Retina (tissue), 1 donor: ENCODE measurements at places on chromosomes 16 and 17.

GRCh38 chr16:55021595-55022475 lies 91.2 kb downstream of the IRX5 start:
- DNase-seq: no peak

DNA sequence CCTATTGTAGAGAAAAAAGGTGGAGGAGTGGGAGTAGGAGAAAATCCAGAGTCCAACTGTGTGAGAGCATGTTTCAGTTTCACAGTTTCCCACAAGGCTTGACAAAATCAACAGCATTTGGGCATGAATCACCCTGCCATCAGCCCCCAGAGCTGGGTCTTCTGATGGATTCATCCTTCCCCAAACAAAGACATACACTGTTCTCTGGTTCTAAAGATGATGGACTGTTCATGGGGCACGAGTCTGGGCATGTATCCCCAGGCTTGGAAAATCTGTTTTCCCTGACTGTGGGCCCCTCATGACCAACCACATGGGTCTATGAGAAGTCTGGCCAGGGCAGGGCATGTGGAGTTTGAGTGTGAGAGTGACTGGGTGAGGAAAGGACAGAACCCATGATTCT lies 210.4 kb upstream of the IRX5 start:
- DNase-seq: no peak

DNA sequence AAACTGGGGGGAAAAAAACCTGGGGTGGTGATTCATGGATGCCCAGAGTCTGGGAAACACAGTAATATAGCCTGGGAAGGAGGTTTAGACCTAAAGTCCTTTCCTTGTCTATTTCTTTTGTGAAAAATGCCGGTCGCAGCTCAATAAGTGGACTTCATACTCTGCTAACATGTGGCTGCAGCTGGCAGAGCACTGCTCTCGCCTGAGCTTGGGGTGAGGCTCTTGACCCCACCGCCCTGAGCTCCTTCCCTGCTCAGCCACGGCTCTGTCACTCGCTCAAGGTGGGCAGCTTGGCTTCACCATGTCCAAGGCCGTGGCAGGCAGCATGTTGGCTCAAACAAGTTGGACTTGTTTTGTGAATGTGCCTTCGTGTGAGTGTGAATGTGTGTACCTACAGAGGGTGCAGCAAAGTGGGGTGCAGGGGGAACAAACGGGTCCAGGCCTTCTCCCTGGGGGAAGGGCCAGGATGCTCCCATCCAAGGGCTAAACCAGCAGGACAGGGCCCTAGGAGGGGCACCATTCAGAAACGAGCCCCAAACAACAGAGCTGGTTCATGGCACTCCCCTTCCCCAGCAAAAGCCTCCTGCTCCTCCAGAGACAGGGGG lies 4.9 kb downstream of the FA2H start:
- DNase-seq: no peak

DNA sequence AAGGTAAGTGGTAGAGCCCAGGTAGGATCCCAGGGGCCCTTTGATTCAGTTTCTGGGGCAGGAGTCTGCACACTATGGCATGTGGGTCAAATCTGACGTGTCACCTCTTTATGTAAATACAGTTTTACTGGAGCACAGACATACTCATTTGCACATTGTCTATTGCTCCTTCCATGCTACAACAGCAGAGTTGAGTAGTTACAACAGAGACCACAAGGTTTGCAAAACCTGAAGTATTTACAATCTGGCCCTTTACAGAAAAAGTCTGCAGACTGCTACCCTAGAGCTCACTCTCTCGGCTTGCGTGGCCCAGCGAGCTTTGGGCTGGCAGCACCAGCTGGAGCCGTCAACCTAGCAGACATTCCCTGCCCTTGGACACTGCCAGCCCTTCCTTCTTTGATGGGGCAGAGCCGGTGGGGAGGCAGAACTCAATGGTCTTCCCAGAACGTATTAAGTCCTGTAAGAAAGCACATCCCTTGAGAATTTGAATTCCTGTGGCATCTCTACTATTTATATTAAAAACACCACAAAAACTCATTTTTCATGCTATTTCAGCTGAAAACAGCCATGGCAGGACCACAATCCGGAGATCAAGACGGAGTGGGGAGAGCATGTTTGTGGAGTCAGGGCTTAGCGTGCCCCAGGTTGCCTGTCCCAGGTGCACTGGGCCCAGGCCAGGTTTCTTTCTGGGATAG lies 133.1 kb upstream of the NUDT7 start:
- DNase-seq: no peak

- no peak for DNase-seq
Observed at GRCh38 chr16:78524066-78524595, 424.7 kb downstream of the WWOX start.

DNA sequence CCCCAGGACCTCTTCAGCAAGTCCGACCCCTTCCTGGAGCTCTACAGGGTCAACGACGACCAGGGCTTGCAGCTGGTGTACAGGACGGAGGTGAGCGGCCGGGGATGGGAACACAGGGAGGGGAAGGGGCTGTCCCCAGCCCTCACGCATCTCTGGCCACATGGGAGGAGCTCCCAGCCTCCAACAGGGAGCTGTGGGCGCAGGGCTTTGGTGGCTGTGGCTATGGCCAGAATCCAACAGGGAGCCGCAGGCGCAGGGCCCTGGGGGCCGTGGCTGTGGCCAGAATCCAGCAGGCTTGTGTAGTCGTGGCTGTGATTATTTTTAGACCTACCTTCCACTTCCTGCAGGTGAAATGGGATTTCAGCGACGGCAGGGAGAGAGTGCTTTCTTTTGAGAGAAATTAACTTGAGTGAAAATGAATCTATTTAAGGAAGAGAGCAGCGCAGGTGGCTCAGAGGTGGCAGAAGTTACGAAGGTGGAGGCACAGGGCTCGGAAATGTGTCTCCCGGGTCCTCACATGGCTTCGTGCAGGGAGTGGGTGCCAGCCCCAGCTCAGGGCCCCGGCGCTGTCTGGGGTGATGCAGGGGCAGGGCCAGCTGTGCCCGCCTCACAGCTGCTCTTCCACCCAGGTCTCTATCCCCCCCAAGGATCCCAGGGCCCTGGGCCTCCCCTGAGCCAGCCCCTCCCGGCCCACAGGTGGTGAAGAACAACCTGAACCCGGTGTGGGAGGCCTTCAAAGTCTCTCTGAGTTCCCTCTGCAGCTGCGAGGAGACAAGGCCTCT lies 9.4 kb downstream of the CPNE7 start:
- DNase-seq: no peak

DNA sequence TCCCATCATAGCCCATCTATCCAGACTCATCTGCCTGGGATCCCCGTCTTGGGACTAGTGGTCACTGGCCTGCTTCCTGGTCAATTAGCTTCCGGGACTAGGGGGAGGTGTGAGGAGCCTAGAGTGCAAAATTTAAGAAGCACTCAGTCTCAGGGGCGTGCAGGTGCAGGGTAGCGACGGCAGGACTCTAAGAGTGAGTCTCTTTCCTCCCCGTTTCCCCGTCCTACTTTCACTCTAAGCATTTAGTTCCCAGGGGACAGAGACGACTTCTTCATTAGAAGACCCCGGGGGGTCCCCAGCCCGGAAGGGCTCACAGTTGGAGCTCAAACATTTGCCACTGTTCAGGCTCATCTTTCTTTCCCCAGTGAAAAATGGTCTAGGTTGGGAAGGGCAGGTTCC lies 677 bp upstream of the ZNHIT3 start:
- DNase-seq: no peak

- DNase-seq: no peak
Observed at GRCh38 chr16:10738231-10739077, 5.2 kb upstream of the NUBP1 start.

GRCh38 chr17:55760643-55761355 lies 9.9 kb downstream of the PCTP start:
- no peak for DNase-seq

- no peak for DNase-seq
Observed at GRCh38 chr16:87123356-87124001, 193.7 kb downstream of the C16orf95 start.

- no peak for DNase-seq
Observed at GRCh38 chr17:49690256-49690655, 12.4 kb upstream of the SPOP start.

DNA sequence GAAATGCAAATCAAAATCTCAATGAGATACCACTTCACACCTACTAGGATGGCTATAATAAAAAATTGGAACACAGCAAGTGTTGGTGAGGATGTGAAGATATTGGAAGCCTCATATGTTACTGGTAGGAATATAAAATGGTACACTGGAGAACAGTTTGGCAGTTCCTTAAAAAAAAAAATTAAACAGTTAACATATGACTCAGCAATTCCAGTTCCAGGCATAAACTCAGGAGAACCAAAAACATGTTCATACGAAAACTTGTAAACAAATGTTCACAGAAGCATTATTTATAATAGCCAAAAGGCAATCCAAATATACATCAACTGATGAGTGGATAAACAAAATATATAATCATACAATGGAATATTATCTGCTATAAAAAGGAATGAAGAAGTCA lies 28.2 kb downstream of the ZNF652 start:
- no peak for DNase-seq
